Suprapubic skin (tissue), 4 donors: ENCODE measurements at places on chromosomes 5 and 9. TPM values are rescaled to one million over a fixed set of nuclear protein-coding genes. Genes with fewer than 3 reads are reported as not detected.

DNA sequence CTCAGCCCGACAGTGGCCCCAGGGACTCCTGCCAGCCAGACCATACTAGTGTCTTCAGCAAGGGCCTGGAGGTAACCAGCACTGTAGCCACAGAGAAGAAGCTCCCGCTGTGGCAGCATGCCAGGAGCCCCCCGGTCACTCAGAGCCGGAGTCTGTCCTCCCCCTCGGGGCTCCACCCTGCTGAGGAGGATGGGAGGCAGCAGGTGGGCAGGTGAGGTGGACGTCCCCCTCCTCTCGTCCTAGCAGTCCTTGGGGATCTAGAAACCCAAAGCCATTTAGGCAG, 28.0 kb upstream of the LRRC14B start:
- DNase-seq: peak; percentile 46

- DNase-seq: no peak
Observed at GRCh38 chr5:69213513-69214215, 21.0 kb upstream of the CDK7 start.

GRCh38 chr5:91219091-91219802, 163.9 kb downstream of the ARRDC3 start:
- peak; percentile 67 for DNase-seq

The GLDC gene
- total RNA-seq: 7.4 TPM

- no peak for DNase-seq
Observed at GRCh38 chr5:168135897-168136296, 155.5 kb upstream of the WWC1 start.
